ENCODE measurements at places on chromosomes 16 and 17. TPM values are rescaled to one million over a fixed set of nuclear protein-coding genes. Genes with fewer than 3 reads are reported as not detected.
A peak's percentile ranks its signal among the peaks of the same experiment; 100 is the strongest.

TP53TG3D gene
- not detected for total RNA-seq

DNA sequence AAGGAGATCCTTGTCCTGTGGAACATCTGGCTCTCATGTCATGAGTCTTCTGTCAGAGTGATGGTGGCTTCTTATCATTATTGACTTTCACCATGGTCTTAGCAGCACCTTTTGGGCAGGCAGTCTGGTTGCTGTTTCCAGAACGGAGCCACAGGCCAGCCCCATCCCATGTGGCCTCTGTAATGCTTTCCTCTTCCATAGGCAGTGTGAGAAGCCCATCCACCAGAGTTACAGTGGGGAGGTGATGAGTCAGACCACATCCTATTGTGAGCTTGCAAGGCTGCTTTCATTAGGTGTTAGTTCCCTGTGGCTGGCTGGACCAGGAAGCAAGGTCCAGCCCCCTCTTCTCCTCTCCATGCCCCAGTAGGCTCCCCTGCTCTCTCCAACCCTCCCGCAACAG, 30.8 kb upstream of the SPACA3 start:
- DNase-seq = no peak

GRCh38 chr17:28667870-28668269, 5.9 kb downstream of the SUPT6H start:
- DNase-seq = no peak

- DNase-seq = no peak
Measured at GRCh38 chr17:29138184-29138955, 41.8 kb downstream of the MYO18A start.

C16orf96 gene
- total RNA-seq = not detected

- DNase-seq = peak; percentile 33
Measured at GRCh38 chr16:8936421-8936820, 27.3 kb downstream of the USP7 start.

- no peak for DNase-seq
Measured at GRCh38 chr16:84514874-84515835, 10.7 kb upstream of the MEAK7 start.

CISD3 gene
- 11.2 TPM for total RNA-seq

GRCh38 chr17:31596382-31597323, 205.2 kb downstream of the RAB11FIP4 start:
- DNase-seq = peak; percentile 97

DNA sequence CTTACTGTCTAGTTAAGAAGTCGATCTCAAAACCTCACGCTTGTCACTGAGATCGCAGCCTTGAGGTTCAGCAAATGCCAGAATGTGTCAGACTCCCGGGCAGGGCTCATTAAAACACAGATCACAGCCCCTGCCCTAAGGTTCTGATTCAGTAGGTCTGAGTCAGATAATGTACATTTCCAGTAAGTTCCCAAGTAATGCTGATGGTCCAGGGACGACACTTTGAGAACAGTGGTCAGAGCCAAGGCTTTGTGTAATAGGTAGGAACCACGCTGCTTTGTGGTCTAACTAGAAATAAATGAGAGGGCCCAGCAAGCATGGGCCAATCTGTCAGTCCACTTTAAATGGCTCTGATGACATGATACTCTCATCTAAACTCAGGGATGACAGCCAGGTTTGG, 228.6 kb downstream of the ZFHX3 start:
- no peak for DNase-seq

KRT39 gene
- not detected for total RNA-seq

Data from NCI-H460 (cell line).